ENCODE measurements at places on chromosomes 3 and 15. TPM values are rescaled to one million over a fixed set of nuclear protein-coding genes. Genes with fewer than 3 reads are reported as not detected.

DNA sequence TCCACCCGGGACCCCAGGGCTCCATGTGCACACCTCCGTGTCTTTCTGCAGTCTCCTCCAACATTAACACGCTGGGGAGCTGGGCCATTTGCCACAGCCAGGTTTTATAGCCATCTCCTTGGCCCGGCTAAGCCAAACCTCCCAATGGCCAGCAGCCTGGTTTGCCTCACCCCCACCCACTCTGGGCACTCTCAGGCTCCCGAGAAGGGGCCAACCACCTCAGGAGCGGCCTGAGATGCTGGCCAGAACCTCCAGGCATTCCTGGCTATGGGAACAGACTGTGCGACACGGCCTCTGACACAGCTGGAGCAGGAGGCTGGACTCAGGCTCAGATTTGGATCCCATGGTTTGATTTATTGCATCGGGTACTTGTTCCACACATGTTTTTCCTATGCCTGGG is 289.7 kb downstream of the RPLP1 start:
- H3K4me1 ChIP-seq, result peaks cover 20% of the 10 kb centered on the region
- no peaks in the 10 kb centered on the region for H3K36me3 ChIP-seq
- no peak overlapping the region for H3K4me3 ChIP-seq
- H3K27ac ChIP-seq, result no peak overlapping the region

DNA sequence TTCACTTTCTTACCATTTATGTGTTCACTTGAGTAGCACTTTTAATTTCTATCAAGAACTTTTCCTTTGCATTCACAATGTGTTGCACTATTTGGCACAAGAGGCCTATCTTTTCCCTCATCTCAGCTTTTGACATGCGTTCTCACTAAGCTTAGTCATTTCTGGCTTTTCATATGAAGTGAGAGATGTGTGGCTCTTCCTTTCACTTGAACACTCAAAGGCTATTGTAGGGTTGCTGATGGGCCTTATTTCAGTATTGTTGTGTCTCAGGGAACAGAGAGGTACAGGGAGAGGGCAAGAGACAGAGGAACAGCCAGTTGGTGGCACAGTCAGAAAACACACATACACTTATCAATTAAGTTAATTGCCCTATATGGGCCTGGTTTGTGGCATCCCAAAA is 127.4 kb upstream of the MLF1 start:
- no peaks in the 10 kb centered on the region for H3K27me3 ChIP-seq
- H3K27ac ChIP-seq, result no peak overlapping the region
- peaks cover 8% of the 10 kb centered on the region for H3K4me1 ChIP-seq
- no peak overlapping the region for H3K4me3 ChIP-seq

PGBD4 gene
- total RNA-seq, result 2.6 TPM

DNA sequence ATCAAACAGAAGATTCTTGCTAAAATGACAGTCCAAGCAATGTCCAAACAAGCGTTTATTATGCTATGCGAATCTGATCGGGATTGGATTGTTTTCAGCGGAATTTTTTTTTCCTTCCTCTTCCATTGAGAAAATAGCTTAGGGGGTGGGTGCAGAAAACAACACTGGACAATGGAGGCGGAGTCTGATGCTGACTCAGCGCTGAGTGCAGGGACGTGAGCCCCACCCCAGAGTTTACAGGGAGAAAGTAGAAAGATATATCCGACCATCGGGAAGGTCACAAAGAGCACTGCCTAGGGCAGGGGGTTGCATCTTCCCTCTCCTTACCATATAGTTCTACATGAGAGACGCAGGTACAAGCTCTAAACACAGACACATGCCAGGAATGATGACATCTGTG is 117.0 kb downstream of the FOXP1 start:
- H3K27ac ChIP-seq, result no peak overlapping the region
- H3K4me3 ChIP-seq, result no peak overlapping the region
- H3K27me3 ChIP-seq, result no peaks in the 10 kb centered on the region
- H3K4me1 ChIP-seq, result peaks cover 72% of the 10 kb centered on the region
- peaks cover 36% of the 10 kb centered on the region for H3K36me3 ChIP-seq

MKRN3 gene
- total RNA-seq, result 1.6 TPM

GRCh38 chr3:195565716-195566115 is 18.0 kb downstream of the APOD start:
- peaks cover 8% of the 10 kb centered on the region for H3K4me1 ChIP-seq
- H3K27me3 ChIP-seq, result peaks cover 4% of the 10 kb centered on the region
- H3K4me3 ChIP-seq, result no peak overlapping the region

DNA sequence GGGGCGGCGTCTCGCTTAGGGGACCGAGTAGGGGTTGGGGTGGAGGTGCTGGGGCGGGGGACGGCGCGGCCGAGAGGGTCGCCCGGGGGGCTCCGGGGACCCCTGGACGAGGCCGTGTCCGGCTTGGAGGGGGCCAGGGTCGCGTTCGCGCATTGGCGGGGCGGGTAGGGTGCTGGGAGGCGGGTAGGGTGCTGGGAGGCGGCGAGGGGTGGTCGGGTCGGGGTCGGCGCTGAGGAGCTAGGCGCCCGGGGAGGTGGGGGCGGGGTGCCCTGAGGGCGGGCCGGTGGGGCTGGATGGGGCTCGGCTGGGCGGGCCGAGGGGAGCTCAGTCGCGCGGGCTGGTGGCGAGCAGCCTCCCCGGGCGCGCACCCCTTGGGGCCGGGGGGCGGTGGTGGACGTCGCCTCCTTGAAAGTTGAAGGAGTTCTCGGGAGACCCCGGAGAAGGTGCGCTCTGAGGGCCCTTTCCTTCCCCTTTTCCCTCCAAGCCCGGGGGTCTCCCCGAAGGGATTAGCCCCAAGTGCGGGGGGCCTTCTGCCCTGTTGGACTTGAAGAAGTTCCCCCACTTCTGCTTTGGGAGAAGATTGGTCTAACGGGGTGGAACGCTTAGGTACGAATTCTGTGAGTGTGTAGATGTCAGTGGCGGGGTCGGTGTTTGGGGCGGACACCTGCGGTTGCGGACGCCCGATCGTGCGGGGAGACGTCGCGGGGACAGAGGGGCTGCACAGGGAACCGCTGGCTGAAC is 543 bp downstream of the MEF2A start:
- H3K4me3 ChIP-seq, result peak overlapping the region; percentile 95
- H3K27me3 ChIP-seq, result peaks cover 1% of the 10 kb centered on the region
- H3K36me3 ChIP-seq, result no peaks in the 10 kb centered on the region
- DNase-seq, result peak; percentile 21
- peaks cover 35% of the 10 kb centered on the region for H3K4me1 ChIP-seq

GRCh38 chr3:66778107-66778506 is 220.0 kb upstream of the KBTBD8 start:
- no peak overlapping the region for H3K27ac ChIP-seq
- peaks cover 8% of the 10 kb centered on the region for H3K27me3 ChIP-seq
- no peak for DNase-seq
- no peaks in the 10 kb centered on the region for H3K4me1 ChIP-seq
- no peak overlapping the region for H3K4me3 ChIP-seq

CTDSPL gene
- total RNA-seq, result 1.7 TPM

- no peak overlapping the region for H3K4me3 ChIP-seq
- H3K4me1 ChIP-seq, result no peaks in the 10 kb centered on the region
- no peaks in the 10 kb centered on the region for H3K36me3 ChIP-seq
Observed at GRCh38 chr3:72699631-72700030, 148.6 kb downstream of the SHQ1 start.

DNA sequence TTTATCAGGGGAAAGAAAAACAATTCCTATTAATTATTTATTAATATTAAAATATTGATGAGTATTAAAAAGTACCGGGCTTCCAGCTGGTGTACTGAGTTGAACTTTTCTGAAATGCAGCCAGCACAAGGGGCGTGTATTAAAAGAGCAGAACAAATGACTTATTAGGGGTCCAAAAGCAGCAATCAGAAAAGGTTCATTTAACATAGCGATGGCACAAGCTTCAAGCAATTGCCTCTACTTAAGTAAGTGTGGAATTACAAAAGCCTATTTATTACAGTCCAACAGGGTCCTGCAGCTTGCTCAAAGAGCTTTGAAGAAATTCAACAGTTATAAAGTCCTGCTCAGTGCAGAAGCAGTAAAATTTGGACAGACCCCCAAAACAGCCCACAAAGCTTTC is 285.6 kb downstream of the EPHA3 start:
- H3K27ac ChIP-seq, result no peak overlapping the region
- H3K27me3 ChIP-seq, result no peaks in the 10 kb centered on the region
- H3K4me1 ChIP-seq, result no peaks in the 10 kb centered on the region
- H3K4me3 ChIP-seq, result no peak overlapping the region

HGD gene
- total RNA-seq, result 0.78 TPM

GRCh38 chr3:113597596-113598354 is 65.4 kb downstream of the SIDT1 start:
- no peak for DNase-seq
- H3K4me1 ChIP-seq, result no peaks in the 10 kb centered on the region
- no peaks in the 10 kb centered on the region for H3K27me3 ChIP-seq
- no peak overlapping the region for H3K27ac ChIP-seq
- H3K36me3 ChIP-seq, result peaks cover 12% of the 10 kb centered on the region
- H3K4me3 ChIP-seq, result no peak overlapping the region

GRCh38 chr3:30263238-30263924 is 343.0 kb upstream of the TGFBR2 start:
- peak; percentile 16 for DNase-seq
- peaks cover 1% of the 10 kb centered on the region for H3K36me3 ChIP-seq
- peaks cover 20% of the 10 kb centered on the region for H3K4me1 ChIP-seq
- H3K27me3 ChIP-seq, result no peaks in the 10 kb centered on the region
- peak overlapping the region; percentile 13 for H3K27ac ChIP-seq

DNA sequence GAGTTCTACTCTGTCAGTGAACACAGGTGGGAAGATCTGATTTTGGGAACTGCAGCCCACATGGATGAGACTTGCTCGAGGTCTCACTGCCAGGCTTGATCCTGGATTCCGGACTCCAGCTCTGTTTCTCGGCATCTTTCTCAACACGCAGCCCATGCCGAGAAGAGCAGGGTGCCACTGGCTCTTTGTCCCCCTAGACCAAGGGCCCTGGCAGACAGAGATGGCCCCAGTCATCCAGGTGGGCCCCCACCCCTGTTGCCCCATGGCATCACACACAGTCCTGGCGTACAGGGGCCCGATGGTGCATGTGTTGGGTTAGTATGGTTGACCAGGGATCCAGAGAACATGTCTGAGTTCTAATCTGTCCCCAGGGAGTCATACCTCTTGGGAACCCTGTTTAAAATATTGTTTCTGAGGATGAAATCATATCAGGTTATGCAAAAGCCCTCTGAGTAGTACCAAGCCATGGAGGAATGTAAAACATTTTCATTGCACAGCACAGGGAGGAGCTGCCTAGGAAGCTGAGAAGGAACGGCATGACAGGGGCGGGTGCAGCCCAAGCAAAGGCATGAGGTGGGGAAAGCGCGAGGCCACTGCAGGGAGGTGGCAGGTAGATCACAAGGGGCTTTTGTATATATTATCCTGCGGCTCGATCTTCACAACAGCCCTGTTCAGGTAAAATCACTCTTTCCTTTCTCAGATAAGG is 320.6 kb downstream of the UACA start:
- H3K27ac ChIP-seq, result no peak overlapping the region
- no peak for DNase-seq
- H3K27me3 ChIP-seq, result peaks cover 21% of the 10 kb centered on the region
- no peak overlapping the region for H3K4me3 ChIP-seq
- no peaks in the 10 kb centered on the region for H3K36me3 ChIP-seq

CCDC54 gene
- total RNA-seq, result not detected

DNA sequence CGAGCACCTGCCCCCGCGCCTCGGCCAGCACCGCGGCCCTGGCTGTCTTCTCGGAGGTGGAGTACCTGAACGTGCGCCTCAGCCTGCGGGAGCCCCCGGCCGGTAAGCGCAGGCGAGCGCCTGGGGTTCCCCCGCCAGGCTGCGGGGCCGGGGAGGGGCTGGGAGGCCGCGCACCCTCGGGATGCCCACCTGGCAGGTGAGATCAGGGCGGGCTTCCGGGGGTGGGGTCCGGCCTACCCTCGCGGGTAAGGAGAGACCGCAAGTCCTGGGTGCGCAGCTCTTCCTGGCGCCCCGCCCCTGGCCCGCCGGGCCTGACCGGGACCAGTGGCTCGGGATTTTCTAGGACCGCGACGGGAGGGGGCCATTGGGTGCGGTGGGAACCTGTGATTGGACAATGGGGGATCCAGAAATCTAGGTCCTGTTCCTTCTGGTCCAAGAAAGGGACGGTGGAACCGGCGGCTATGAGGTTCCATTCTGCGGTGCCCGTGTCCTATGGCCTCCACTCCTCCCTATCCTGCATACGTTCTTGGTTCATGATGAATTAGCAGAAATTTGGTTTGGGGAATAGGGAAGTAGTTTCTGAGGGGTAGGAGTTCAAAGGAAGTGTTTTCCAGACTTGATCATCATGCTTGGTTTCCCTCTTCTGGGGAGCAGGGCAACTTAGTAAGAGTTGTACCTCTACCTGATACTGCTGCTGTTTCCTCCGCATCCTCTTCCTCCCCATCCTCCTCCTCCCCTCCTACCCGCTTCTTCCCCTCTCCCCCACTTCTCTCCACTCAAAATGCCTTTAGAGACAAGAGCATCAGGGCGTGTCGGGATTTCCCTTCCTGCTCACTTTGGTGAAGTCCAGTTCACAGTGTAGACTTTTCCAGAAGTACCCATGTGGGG is 808 bp downstream of the ARRDC4 start:
- no peaks in the 10 kb centered on the region for H3K27me3 ChIP-seq
- peak; percentile 19 for DNase-seq

DNA sequence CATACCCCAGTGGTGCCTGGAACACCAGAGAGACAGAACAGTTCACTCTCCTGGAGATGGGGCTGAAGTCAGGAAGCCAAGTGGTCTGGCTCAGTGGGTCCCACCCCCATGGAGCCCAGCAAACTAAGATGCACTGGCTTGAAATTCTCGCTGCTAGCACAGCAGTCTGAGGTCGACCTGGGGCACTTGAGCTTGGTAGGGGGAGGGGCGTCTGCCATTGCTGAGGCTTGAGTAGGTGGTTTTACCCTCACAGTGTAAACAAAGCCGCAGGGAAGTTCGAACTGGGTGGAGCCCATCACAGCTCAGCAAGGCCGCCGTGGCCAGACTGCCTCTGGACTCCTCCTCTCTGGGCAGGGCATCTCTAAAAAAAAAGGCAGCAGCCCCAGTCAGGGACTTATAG is 272.0 kb downstream of the KLF13 start:
- no peak overlapping the region for H3K4me3 ChIP-seq
- no peaks in the 10 kb centered on the region for H3K4me1 ChIP-seq
- no peak for DNase-seq
- peaks cover 13% of the 10 kb centered on the region for H3K27me3 ChIP-seq

DNA sequence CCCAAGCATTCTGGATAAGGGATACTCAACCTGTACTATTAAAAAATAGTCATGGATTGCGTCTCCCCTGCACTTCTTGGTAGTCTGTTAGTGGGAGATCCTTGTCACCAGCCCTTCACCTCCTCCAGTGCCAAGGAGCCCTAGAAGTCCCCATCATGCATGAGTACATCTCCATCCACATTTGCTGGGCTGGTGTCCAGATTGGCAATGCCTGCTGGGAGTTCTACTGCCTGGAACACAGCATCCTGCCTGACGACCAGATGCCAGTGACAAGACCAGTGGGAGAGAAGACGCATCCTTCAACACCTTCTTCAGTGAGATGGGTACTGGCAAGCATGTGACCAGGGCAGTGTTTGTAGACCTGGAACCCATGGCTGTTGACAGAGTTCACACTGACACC is 85.7 kb downstream of the ADAMTSL3 start:
- H3K27ac ChIP-seq, result no peak overlapping the region
- no peaks in the 10 kb centered on the region for H3K36me3 ChIP-seq
- no peaks in the 10 kb centered on the region for H3K4me1 ChIP-seq
- H3K27me3 ChIP-seq, result peaks cover 1% of the 10 kb centered on the region

- H3K27ac ChIP-seq, result peak overlapping the region; percentile 98
- no peak for DNase-seq
- H3K4me1 ChIP-seq, result peaks cover 77% of the 10 kb centered on the region
- H3K27me3 ChIP-seq, result no peaks in the 10 kb centered on the region
- peak overlapping the region; percentile 73 for H3K4me3 ChIP-seq
Observed at GRCh38 chr15:88649753-88650551, 11.1 kb downstream of the ISG20 start.
